Hypothalamus (tissue), 51 donors: ENCODE measurements at places on chromosomes 4 and X.

- no peak for DNase-seq
These were observed 12.1 kb upstream of the CLCN5 start for GRCh38 chrX:49910344-49910743.

GRCh38 chr4:98638661-98639060, 19.8 kb downstream of the TSPAN5 start:
- no peak for DNase-seq

- DNase-seq = no peak
These were observed 120.1 kb downstream of the MANBA start for GRCh38 chr4:102640669-102641068.

- no peak for DNase-seq
These were observed 151.2 kb upstream of the AMOT start for GRCh38 chrX:112991801-112992200.
